ENCODE measurements at places on chromosomes 5 and 9. TPM values are rescaled to one million over a fixed set of nuclear protein-coding genes. Genes with fewer than 3 reads are reported as not detected.

- no peak for DNase-seq
These were observed 77.6 kb upstream of the CEP78 start for GRCh38 chr9:78158286-78158685.

The NMUR2 gene
- total RNA-seq: not detected

The IL13 gene
- not detected for total RNA-seq

DNA sequence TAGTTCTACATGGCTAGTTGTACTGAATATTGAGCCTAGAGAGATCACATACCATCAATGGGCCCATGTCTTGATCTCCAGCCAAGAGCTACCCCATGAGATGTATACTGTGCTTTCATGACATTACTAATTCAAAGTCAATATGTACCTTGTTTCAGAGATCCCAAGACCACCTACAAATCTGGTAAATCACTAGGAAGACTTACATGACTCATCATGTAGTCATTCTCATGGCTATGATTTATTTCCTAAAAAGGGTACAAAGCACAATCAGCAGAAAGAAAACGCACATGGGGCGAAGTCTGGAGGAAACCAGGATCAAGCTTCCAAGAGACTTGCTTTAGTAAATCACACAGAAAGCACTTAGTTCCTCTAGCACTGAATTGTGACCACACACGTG lies 103.0 kb downstream of the PCSK5 start:
- DNase-seq: no peak

DNA sequence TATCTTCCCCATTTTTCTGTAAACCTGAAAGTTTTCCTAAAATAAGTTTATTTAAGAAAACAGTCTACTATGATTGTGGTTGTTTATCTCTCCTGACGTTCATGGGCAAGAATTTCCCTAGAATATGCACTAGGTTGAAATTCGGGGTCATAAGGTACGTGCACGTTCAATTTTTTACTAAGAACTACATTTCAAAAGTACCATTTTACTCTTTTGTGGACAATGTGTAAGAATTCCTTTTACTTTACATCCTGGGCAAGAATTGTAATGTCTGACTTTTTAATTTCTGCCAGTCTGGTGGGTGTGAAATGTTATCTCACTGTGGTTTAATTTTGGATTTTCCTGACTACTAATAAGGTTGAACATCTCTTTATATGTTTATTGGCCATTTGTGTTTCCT lies 12.4 kb downstream of the IL5 start:
- DNase-seq: no peak

The SPATA31D4 gene
- total RNA-seq: not detected

The SV2C gene
- 0.24 TPM for total RNA-seq

DNA sequence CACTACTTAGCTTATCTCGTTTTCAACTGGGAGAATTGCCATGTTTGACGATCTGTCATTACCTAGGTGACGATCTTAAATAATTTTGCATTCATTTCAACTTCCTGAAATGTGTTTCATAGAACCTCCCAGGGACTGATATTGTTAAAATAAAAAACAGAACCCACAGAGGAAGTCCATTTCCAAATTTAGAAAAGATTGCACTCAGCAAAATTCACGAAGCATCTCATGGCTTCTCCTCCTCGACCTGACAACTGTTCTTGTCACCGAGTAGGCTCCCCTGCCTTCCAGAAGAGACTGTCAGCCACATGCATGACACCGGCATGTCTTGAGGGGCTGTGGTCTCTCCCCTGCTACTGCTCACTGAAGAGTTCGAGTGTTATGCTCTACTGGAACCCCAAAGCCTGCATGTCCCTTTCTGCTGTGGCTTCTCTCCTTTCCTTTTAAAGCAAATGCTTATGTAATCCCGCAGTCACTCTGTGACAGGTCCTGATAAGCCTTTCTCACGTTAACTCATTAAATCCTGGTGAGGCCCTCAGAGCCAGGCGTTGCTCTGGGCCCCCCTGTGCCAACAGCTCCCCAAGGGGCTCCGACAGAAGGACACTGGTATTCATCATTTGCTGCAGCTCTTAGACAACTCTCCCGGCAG lies 26.8 kb upstream of the ANKRD33B start:
- DNase-seq: no peak

Measured in left colon (tissue), 2 donors.